Stimulated activated CD8-positive, alpha-beta memory T cell treated with anti-CD3 and anti-CD28 coated beads, Interleukin-4, amount 100 ng/mL, for 1 hour (primary cell): ENCODE measurements at places on chromosomes 7 and 10.

GRCh38 chr10:810351-810846 lies 120.9 kb upstream of the DIP2C start:
- no peak for DNase-seq

- DNase-seq: no peak
These were observed 351.9 kb upstream of the CELF2 start for GRCh38 chr10:10665750-10666149.

GRCh38 chr7:4809091-4809591 lies 33.7 kb downstream of the AP5Z1 start:
- no peak for DNase-seq

DNA sequence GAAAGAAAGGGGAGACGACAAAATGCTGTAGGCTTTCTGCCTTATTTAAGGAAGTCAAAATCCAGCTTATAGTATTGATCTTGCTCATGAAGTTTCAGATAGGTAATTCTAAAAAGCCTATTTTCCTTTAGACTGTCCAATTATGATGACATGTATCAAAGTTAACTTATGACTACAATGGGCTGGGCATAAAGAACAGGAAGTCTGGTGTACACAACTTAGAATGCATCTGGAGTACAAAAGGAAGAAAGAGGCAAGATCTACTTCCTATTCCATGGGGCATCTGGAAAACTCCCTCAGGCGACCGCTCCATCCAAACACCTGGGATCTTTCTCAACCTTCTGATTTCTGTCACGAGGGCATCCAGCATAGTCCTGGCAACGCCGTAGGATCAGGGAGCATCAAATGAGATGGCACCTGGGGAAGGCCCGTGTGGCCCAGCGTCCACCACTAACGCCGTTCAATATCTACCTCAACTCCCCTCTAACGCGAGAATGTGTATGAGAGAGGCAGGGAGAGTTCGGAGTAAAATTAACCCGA lies 512 bp downstream of the FAM24B start:
- no peak for DNase-seq

DNA sequence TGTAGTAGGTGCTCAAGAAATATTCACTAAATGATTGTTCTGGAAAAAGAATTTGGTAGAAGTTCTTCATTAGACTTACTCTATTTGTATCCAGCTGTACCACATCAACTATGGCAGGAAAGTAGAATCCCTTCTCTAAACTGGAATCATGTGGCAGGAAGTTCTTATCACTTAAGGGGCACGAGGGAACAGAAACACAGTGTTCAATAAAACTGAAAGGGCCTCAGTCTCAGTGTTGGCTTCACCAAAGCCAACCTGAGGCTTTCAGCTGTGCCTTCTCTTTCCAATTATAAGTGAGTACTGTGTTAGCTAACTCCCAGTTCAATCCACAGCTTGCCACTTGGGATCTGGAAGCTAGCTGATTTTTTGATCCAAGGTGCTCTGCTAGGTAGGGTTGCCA lies 257.6 kb upstream of the LRGUK start:
- no peak for DNase-seq

- no peak for DNase-seq
These were observed 103.9 kb downstream of the PPP1R9A start for GRCh38 chr7:95011146-95011928.

DNA sequence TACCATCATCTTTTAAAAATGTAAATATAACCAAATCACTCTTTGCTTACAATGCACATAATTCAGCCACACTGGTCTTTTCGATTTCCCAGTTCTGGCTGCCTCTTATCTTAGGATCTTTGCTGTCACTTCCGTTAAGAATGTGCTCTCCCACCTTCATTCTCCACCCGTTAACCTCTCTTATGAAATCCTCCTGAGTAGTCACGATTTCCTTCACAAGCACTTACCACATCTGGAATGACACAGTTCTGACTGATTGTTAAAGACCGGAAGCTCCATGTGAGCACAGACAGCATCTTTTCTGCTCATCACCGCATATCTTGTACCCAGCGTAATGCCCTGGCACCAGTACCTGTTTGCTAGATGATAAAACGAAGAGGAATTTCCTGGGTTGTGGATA lies 84.3 kb downstream of the CUL2 start:
- DNase-seq: no peak

GRCh38 chr10:92239600-92240288 lies 51.1 kb downstream of the CPEB3 start:
- no peak for DNase-seq

GRCh38 chr7:83468251-83468739 lies 180.6 kb downstream of the SEMA3E start:
- DNase-seq: no peak

GRCh38 chr7:99313204-99313573 lies 12.5 kb upstream of the ARPC1A start:
- DNase-seq: no peak

- no peak for DNase-seq
These were observed 7.8 kb upstream of the GLI3 start for GRCh38 chr7:42244828-42245227.

DNA sequence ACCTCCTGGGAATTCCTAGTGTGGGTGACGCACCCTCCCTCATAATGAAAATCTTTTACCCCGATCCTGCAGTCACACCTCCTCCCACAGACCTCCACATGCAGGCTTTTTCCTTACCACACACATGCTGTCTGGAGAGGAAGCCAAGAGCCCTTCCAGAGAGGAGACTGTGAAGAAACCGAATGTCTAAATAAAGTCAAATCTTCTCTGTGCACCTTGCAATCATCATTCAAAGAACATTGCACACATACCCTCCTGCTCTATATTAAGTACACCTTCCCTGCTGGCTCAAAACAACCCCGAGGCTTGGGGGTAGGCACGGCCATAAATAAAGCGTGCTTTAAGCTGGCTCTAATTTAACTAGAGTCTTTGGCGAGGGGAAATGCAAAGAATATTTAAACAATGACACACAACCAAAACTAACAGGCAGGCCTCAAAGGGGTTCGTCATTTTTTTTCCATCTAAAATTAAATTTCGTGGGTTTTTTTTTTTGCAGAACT lies 34.9 kb downstream of the CALML3 start:
- DNase-seq: no peak

GRCh38 chr7:150556521-150557138 lies 10.6 kb upstream of the GIMAP4 start:
- no peak for DNase-seq

DNA sequence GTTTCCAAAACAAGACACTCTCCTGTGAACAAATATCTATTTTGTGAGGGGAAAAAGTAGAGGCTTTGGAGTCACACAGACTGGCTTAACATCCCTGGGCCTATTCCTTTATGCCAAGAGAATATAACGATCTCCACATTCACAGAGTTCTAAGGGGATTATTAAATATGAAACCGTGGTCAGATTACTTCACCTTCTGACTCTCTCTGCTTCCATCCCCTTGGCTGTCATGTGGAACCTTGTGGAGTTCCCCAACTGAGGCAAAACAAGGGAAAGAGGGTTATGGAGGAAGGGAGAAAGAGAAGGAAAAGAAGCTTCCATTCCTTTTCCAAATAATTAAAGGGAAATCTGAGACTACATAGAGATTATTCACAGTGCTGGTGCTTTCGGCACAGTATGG lies 55.5 kb upstream of the ATP6V0A4 start:
- DNase-seq: no peak

- DNase-seq: no peak
These were observed 574.3 kb upstream of the GHITM start for GRCh38 chr10:83564889-83565588.

- no peak for DNase-seq
These were observed 508.5 kb upstream of the ZMIZ1 start for GRCh38 chr10:78560341-78560688.

DNA sequence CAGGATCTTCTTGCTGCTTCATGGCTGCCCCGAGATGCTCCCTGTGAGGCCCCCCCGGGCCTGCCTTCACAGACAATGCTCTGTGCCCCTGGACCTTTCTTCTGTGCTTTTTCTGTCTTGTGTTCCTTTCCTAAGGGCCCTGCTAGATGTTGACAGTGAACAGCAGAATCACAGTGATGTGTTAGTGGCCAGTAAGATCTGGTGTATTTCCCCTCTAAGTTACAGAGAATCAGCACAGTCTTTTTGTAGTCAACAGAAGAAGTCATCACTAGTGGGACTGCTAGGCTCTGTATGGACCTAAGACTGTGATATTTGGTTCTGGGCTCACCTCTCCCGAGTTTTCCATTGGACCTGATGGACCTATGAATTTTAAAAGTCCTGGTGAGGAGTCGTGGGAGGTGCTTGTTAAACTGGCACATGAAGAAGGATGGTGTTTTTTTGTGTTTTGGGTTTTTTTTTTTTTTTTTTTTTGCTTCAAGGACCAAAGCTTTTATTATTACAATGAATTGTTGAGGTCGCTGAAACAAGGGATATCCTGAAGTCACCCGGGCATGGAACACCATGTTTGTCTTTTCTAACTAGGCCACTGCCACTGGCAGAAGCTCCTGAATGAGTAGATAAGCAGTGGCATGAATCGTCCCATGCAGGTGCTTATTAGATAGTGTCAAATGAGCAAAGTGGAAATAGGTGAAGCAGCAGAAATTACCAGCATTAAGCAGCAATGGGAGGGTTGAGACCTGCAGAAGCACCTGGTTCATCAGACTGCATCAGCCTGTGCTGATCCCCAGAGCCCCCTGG lies 194.8 kb downstream of the CELF2 start:
- no peak for DNase-seq

DNA sequence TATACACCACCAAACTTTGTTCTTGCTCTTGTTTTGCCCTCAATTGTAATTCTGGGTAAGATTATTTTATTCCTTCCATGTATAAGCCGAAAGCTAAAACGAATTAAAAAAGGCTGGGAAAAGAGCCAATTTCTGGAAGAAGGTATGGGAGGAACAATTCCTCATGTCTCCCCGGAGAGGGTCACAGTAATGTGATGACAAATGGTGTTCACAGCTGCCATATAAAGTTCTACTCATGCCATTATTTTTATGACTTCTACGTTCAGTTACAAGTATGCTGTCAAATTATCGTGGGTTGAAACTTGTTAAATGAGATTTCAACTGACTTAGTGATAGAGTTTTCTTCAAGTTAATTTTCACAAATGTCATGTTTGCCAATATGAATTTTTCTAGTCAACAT lies 12.5 kb upstream of the CFAP69 start:
- DNase-seq: no peak

DNA sequence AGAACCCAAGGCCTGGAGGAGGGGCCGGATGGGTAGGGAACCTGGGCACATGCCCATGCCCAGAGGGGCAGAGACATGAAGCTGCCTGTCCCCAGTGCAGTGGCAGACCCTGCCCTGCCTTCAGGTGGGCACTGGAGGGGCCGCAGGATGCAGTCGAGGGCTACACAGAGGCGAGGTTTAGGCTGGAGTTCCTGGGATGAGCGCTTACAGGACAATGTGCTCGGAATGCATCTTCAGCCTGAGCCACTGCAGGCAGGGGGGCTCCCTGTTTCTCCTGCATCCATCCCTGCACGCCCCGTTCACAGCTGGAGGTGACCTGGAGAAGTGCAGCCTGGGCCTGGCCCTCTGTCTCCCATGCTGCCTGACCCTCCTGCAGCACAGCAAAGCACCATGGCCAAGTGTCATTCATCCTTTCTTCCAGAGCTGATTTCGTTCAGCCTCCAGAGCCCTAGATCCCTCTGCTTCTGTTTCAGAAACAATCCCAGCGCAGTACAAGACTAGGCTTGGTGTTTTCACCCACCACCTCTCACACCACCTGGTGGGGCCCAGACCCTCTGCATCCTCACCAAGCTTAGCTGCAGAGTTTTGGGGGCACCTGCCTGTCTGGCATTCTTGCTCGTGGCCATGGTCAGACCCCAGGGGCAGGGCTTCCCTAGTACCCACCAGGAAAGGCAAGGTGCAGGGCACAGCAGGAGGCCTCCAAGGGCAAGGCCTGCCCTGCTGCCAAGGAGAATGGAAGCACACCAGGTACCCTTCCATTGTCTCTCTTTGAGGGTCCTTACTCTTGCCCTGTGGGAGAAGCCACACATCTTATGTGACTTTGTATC lies 311.9 kb downstream of the TCERG1L start:
- DNase-seq: no peak

DNA sequence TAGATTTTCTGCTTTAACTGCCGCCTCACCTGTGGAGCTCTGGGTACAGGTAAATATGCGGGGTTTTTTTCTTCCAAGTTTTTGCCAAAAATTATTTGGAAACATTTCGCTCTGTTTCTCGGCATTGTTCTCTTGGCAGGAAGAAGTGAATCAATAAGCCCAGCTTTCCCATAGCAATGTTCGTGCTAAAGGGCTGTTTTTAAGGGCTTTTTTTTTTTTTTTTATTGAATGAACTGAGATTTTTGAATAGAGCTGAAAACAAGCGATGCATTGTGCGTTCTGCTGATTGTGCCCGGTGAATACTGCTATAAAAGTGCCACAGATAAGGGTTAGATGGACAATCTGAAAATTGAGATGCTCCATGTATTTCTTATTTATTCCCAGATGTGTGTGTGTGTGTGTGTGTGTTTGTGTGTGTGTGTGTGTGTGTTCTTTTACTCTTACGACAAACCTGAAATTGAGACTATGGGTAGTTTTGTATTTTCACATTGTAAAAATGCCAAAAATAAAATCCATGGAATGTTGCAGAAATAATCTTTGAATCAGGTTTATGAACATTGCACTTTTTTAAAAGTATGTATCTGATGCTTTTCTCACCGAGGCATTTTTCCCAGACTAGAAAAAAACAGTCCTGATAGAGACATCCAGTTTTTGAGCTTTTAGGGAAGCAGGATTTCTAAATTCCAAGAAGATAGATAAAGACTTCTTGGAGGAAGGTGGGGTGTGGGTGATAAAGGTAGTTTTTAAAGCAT lies 30.5 kb downstream of the KIAA1217 start:
- no peak for DNase-seq

- no peak for DNase-seq
These were observed 72.5 kb downstream of the C10orf143 start for GRCh38 chr10:130038019-130038555.

GRCh38 chr7:15906436-15906835 lies 220.0 kb upstream of the MEOX2 start:
- no peak for DNase-seq

- DNase-seq: no peak
These were observed 25.8 kb upstream of the GPR141 start for GRCh38 chr7:37657816-37658215.

GRCh38 chr7:49772916-49773217 lies 571 bp upstream of the VWC2 start:
- DNase-seq: no peak

DNA sequence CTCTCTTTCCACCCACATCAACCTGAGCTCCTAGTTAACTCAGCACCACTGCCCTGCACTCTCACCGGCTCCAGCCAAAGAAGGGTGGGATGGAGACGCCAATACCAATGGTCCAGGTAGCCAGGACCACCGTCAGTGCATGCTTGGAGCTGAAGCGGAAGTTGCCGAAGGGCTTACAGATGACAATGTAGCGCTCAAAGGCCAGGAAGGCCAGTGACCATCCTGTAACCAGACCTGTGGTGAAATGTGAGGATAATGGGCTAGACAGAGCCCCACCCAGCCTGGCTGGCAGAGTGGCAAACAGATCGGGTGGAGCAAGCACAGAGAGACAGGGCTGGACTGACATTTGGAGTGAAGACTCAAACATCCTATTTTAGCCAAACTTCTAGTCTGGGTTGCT lies 673 bp downstream of the OPN1SW start:
- DNase-seq: no peak

DNA sequence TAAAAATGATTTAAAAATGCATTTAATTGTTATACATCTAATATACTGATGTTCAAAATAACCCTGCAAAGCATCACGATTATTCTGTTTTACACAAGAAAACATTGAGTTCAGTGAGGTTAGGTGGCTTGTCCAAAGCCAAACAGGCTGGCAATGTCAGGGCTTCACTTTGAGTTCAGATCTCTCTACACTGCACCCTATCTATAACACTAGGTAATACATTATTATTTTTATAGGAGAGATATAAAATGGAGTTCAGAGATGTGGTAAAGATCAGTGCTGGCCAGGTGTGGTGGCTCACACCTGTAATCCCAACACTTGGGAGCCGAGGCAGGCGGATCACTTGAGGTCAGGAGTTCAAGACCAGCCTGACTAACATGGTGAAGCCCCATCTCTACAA lies 165.9 kb upstream of the MYO3A start:
- no peak for DNase-seq
